ENCODE measurements at places on chromosomes 6 and 20.

DNA sequence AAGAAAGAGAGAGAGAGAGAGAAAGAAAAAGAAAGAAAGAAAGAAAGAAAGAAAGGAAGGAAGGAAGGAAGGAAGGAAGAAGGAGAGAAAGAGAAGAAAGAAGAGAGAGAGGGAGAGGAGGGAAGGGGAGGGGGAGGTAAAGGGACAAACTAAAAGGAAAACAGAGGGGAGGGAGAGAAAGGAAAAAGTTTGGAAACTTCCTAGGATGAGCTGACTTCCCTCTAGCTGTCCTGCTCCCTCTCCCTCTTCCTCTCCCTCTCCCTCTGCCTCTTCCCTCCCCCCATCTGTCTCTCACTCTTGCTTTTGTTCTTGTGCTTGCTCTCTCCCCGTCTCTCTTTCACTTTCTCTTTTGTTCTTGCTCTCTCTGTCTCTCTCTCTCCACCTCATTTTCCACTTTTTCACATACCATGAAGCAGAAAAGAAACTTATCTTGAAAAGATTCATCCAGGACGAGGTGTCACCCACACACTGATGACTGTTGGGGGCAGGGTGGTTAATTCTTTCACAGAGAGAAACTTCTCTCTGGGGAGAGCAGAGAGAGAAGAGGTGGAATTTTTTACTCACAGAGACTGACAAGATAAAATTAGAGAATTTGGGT, 56.4 kb upstream of the DUSP22 start:
- DNase-seq, result peak; percentile 28

- DNase-seq, result no peak
These were observed 127.0 kb downstream of the SGK1 start for GRCh38 chr6:134190883-134191282.

DNA sequence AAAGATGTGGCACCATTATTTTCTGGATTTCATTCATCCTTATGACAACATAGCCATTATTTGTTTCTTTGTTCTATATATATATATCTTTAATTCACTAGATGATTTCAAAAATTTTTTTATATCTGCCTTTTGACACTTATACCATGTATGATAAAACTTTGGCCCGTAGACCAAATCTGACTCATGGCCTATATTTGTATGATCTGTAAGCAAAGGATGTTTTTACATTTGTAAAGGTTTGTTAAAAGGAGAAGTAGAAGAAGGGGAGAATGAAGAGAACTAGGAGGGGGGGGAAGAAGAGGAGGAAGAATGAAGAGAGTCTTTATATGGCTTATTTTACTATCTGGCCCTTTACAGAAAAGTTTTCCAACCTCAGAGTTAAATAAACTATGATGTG, 279.7 kb downstream of the LAMA2 start:
- no peak for DNase-seq

GRCh38 chr20:63962426-63963347, 6.5 kb upstream of the UCKL1 start:
- no peak for DNase-seq

GRCh38 chr6:108222064-108222463, 38.8 kb downstream of the SNX3 start:
- no peak for DNase-seq

DNA sequence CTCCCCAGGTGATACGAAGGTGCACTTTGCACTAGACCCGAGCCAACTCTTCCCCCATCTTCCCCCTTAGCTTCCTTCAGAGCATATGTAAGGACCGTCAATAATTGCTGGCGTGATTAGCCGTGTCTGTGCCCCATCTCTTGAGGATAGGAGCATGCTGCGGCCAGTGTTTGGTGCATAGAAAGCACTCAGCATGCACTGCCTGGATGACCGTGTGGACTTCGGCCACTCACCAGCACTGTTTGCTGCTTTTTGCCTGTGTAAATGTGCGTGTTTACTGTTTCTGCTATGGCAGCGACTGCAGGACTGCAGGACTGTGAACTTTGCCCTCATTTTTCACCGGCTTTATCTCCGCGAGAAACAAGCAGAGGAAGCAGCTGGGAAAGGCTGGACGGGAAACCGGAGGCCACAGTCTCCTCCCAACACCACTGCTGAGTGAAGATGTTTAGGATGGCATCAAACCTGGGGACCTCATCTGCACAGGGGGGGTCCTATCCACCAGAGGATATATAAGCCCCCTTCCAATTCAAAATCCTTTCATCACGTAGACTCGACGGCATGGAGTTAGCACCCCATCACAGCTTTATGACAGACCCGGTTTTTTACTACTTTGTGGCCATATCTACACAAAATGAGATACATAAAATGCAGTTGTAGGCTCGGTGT, 150.6 kb upstream of the AFDN start:
- no peak for DNase-seq

DNA sequence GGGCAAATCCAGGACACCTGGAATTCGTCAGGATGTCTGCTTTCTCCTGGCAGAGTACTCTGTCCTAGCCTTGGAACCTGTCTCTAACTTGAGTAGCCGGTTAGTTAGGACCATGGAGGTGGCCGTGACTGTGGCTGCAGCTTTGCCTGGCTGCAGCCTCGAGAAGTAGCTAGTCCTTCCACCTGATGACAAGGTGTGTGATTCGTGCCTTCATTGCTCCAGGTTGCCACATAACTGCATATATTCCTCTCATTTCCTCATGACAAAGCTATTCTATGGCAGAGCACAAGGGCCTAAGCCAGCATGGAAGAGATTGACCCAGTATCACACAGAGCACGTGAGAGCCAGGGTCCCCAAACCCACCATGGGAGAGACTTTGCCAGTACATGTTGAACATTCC, 39.8 kb upstream of the KIF25 start:
- DNase-seq, result no peak

DNA sequence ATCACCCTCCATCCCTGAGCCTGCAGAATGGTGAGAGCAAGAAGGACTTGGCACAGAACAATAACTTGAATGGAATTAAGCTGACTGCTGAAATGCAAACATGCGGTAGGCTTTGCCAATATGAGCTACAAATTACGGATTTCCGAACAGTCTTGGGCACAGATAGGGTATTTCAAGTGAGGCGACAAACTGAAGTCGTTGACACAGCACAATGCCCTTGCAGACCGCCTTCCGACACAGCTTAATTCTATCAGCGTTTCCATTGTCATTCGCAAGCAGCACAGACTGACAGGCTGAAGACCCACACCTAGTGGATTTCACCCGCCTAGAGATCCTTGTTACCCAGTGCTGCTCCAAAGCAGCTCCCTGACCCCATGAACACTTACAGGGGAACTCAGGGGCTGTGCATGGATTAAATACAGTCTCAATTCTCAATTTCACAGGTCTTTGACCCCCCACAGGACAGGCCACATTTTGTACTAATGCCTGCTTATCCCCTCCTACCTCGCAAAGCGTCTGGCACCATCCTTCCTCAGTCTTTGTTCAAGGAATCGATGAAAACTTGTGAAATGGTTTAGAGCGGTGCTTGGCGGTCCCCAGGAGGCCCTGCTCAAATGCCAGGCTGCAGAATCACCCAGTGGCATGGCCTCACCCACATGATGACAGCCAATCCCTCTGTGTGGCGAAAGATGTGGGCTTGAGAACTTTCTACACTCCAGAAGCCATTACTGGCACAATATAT, 34.6 kb downstream of the RAMACL start:
- no peak for DNase-seq

GRCh38 chr6:148487461-148487860, 144.8 kb downstream of the SASH1 start:
- DNase-seq, result no peak

GRCh38 chr6:34142061-34142998, 3.6 kb downstream of the GRM4 start:
- no peak for DNase-seq

- no peak for DNase-seq
These were observed 40.5 kb downstream of the SNAI1 start for GRCh38 chr20:50023116-50023805.
